Tongue (tissue), 3 donors: ENCODE measurements at places on chromosomes 1 and 21. TPM values are rescaled to one million over a fixed set of nuclear protein-coding genes. Genes with fewer than 3 reads are reported as not detected.

GRCh38 chr1:20255666-20256065 is 35.0 kb upstream of the VWA5B1 start:
- peak; percentile 53 for DNase-seq

GRCh38 chr1:172135076-172135672 is 285.3 kb upstream of the C1orf105 start:
- DNase-seq = no peak

DNA sequence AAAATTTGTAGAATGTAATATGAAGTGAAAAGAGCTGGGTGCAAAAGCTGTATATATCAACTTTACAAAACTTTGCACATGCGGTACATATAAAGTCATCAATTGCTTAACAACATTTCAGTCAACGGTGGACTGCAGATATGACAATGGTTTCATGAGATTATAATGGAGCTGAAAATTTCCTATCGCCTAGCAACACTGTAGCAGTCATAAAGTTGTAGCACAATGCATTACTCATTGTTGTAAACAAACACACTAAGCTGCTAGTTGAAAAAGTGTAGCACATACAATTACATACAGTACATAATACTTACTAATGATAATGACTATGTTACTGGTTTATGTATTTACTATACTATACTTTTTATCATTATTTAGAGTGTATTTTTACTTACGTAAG is 64.0 kb downstream of the RGS7 start:
- no peak for DNase-seq

GRCh38 chr1:77832901-77833300 is 53.5 kb downstream of the MIGA1 start:
- DNase-seq = peak; percentile 78

GRCh38 chr1:109498161-109498801 is 4.4 kb downstream of the CYB561D1 start:
- DNase-seq = peak; percentile 91

DNA sequence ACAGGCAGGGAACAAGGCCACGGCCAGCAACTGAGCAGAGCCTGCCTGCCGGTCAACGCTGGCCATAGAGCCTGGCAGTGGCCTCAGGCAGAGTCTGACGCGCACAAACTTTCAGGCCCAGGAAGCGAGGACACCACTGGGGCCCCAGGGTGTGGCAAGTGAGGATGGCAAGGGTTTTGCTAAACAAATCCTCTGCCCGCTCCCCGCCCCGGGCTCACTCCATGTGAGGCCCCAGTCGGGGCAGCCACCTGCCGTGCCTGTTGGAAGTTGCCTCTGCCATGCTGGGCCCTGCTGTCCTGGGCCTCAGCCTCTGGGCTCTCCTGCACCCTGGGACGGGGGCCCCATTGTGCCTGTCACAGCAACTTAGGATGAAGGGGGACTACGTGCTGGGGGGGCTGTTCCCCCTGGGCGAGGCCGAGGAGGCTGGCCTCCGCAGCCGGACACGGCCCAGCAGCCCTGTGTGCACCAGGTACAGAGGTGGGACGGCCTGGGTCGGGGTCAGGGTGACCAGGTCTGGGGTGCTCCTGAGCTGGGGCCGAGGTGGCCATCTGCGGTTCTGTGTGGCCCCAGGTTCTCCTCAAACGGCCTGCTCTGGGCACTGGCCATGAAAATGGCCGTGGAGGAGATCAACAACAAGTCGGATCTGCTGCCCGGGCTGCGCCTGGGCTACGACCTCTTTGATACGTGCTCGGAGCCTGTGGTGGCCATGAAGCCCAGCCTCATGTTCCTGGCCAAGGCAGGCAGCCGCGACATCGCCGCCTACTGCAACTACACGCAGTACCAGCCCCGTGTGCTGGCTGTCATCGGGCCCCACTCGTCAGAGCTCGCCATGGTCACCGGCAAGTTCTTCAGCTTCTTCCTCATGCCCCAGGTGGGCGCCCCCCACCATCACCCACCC is at the start of gene TAS1R3:
TAS1R3 (plus strand) TSS at position 213 of the 898 bp plus-strand sequence; CDS start at position 279, 66 bp downstream.
- DNase-seq = peak; percentile 74

DNA sequence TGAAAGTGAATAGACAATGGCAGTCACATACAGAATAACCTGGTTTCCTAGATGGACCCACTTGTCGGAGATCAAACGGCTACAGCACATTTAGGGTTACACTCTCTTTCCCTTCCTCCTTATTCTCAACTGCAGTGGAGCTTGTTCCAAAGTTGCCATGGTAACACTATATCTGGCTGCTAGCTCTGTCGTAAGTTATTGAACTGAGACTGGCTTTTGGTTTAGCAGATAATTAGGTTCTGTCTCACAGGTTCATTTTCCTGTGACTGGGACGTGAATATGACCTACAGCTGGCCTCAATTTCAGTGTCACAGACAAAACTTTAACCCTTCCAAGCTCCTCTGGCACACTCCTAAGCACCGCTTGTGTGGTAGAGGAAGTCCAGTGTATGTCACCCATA is 875.8 kb downstream of the USP25 start:
- peak; percentile 62 for DNase-seq

DNA sequence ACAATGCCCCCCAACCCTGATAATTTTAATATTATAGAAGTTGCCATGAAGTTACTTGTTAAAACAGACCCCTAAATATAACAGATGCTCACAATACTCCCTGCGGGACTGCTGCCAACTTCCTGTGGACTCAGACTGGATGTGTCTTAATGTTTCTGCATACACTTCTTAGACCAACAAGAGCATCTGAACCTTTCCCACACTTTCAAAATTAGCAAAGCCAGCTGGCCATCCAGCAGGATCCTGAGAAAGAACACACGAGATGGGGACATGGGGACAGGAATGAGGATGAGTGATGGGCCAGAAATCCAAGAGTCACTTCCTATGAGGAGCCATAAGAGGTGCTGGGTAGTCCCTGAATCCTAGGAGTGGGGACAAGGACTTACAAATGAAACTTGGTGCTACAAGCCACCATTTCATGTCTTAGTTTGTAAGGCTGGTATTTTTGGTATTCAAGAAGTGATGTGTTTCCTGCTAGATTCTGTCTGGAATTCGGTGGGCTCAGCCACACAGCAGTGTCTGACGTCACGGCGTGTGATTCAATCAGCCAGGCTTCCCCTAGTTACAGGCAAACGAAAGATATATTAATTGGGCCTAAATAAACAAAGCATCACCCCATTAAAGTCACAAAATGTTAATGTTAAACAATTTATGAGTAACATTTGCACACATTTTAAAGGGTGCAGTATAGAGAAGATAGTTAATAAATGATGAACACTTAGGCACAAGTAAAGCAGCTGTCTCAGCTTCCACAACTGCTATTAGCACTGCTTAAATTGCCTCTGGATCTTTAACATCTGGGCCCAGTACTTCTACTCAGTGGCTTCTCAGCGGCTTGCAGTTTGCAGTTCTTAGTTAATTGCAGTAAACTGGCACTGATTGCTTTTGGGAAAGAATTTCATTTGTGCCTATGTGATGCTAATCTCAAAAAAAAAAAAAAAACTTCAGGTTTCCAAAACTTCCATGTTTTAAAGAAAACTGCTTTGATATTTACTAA is 41.2 kb upstream of the RGS8 start:
- DNase-seq = peak; percentile 41

DNA sequence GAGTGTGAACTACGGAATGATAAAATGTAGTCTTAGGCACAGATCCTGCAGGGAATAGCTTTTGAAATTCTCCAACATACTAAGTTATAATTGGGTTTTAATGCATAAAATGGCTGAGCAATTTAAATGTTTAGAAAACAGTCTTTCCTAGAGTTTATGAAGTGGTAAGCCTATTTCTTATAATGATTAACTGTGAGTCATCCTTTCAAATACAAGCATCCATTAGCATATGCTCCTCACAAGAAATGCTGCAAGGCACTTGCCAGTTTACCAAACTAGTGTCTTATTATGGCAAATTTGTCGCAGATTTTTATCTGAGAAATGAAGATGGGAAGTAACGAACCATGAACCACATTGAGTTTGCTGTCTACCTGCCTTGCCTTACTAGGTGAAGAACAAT is 101.3 kb upstream of the ESRRG start:
- no peak for DNase-seq

- peak; percentile 43 for DNase-seq
These were observed 60.8 kb downstream of the FASLG start for GRCh38 chr1:172719694-172720138.

- no peak for DNase-seq
These were observed 20.9 kb downstream of the SLC9A1 start for GRCh38 chr1:27133991-27134390.

DNA sequence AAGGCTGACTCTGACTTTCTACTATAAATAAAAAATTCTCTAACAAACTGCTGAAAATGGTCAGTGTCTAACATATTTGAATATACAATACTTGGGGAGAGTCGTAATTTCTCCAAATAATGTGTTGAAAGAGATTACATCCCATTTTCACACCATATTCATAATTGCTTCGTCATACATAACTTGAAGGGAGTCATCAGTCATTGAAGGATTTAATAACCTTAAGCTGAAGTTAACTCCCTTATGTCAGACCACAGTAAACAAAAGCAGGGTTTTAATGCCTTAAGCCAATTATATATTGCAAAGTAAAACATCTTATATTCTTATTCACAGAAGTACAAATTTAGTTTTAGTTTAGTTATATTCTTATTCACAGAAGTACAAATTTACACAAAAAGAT is 129.9 kb downstream of the RERE start:
- no peak for DNase-seq

DNA sequence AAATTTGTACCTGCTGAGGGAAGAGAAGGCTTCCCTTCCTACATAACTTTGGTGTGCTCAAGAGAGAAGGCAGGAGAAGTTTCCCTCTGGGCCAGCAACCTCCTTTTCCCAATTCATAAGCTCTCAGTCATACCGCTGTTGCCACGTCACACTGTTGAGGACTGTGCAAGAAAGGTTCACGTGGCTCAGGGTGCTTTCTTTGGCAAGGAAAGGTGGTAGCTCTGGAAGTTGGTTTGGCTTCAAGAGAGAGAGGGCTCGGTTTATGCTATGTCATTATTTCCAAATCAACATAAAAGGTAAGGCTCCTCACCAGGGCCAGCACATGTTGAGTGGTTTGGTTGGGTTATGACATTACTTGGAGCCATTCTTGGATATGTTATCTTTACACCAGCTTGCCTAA is 77.3 kb downstream of the TNFSF18 start:
- no peak for DNase-seq

DNA sequence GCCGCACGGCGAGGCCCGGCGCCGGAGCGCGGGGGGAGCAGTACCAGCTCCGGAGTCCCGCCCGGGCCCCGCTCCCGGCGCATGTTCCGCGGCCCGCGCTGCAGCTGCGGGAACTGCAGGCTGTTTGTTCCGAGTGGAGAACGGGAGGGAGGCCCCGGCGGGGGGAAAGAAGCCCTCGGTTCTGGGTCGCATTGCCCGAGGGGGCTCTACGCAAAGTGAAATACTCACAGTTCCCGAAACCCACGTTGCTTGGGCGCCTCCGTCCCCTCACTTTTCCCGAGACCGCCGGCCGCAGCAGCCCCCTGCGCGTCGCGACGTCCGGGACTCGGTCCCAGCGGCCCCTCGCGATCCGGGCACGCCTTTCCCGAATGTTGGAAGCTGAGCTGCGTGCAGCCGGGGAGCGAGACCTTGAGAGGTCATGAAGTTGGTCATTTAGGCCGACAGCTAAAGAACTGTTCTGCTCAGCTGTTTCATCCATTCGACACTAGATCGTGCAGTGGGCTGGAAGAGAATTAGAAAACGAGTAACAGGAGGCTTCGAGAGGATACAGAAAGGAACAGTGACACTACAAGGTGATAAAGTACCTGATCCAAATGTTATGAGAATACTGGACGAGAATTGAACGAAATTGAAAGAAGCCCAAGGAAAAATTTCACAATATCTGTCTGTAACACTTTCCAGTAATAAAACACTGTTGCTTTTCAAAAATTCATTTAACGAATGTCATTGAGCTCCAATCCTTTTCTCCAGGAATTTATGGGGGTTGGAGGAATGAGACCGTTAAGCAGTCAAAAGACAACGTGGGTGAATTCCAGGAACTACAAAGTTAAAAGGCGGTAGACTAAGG is 657 bp upstream of the LIN9 start:
- DNase-seq = no peak

- no peak for DNase-seq
These were observed 119.8 kb downstream of the PLA2G4A start for GRCh38 chr1:186948535-186948934.

DNA sequence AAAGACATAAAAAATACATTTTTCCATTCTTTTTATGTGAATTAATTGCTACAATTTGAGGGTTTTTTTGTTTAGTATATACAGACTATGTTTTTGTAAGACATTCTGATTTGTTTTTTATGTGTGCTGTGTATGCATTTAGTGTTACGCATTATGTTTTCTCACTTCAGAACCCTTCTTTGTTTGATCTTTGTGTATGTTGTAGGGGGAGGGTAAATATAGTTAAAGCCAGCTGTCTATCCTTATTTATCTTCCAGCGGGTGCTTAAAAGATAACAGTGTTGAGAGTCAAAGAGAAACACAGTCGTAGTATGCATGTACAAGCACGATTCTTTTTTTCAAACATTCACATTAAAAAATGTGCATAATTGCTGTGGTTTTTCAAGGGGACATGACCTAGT is 97.5 kb upstream of the KIAA1614 start:
- no peak for DNase-seq

DNA sequence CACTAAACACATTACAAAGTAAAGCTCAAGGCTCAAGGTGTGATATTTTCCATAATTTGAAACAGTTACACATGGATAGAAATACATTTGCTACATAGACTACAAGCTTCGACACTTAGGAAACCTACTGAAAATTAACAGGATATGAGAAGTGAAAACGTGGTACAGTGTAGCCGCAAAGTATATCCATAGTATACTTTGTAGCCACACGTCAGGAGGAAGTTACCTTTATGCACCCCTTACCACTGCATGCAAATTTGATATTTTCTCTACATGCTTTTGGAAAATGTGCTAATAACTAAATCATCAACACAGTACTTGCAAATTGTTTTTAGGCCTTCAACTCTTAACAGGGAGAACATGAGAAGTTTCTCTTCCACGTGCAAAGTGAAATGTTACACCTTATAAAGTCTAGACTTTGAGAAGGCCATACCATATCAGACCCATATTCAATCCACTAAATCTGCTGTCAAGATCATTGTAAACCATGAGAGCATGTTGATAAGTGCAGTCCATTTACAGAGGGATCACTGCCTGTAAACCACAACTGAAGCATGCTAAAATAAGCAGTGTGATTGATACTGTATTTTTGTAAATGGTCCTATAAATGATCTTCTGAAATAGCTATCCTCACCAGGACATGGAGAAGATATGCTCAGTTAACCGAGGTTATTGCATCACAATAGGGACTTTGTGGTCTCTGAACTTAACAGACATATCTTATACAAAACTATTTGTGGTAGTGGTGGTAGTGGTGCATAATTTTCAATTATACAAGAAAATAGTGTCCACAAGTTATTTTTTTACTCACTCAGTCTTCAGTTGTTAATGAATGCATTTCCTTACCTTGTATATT is 64.7 kb downstream of the VAV3 start:
- no peak for DNase-seq

Gene GBP7
- total RNA-seq = not detected

Gene PGLYRP4
- 0.31 TPM for total RNA-seq

Gene TRIM17
- not detected for total RNA-seq

Gene FMO3
- total RNA-seq = not detected

Gene IGFN1
- total RNA-seq = 0.21 TPM

Gene MNDA
- total RNA-seq = 5.9 TPM

Gene NDUFS5
- 314 TPM for total RNA-seq

Gene CGN
- 4.3 TPM for total RNA-seq

Gene FCGR2B
- total RNA-seq = 1.6 TPM
